Testis (tissue), 5 donors: ENCODE measurements at places on chromosomes 11 and 22. TPM values are rescaled to one million over a fixed set of nuclear protein-coding genes. Genes with fewer than 3 reads are reported as not detected.

PAMR1 gene
- 1.5 TPM for total RNA-seq

- no peaks in the 10 kb centered on the region for H3K27me3 ChIP-seq
- H3K36me3 ChIP-seq = no peaks in the 10 kb centered on the region
- no peak for DNase-seq
Measured at GRCh38 chr11:64089915-64090805, 54.4 kb downstream of the FLRT1 start.

- no peak overlapping the region for H3K4me3 ChIP-seq
- H3K4me1 ChIP-seq = no peaks in the 10 kb centered on the region
- no peak for DNase-seq
- H3K36me3 ChIP-seq = no peaks in the 10 kb centered on the region
Measured at GRCh38 chr22:28175730-28176492, 256.9 kb upstream of the PITPNB start.

DNA sequence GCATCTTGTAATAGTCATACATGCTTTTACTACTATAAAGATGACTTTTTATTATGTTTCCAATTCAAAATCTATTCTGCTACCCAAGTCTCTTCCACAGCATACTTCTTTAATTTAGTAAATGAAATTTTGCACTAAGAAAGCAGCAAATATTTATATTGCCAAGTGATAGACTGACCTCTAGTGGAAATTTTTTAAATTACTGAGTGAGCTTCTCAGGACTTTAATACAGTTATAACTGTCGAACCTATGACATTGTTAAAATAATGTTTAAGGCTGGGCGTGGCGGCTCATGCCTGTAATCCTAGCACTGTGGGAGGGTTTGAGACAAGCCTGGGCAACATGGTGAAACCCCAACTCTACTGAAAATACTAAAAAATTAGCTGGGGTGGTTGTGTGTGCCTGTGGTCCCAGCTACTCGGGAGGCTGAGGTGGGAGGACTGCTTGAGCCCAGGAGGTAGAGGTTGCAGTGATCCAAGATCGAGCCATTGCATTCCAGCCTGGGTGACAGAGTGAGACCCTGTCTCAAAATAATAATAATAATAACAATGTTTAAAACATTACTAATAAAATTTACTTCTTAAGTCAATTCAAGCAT is 27.3 kb downstream of the STK33 start:
- DNase-seq = no peak
- no peaks in the 10 kb centered on the region for H3K4me1 ChIP-seq
- no peak overlapping the region for H3K4me3 ChIP-seq
- H3K36me3 ChIP-seq = no peaks in the 10 kb centered on the region
- no peaks in the 10 kb centered on the region for H3K27me3 ChIP-seq

DNA sequence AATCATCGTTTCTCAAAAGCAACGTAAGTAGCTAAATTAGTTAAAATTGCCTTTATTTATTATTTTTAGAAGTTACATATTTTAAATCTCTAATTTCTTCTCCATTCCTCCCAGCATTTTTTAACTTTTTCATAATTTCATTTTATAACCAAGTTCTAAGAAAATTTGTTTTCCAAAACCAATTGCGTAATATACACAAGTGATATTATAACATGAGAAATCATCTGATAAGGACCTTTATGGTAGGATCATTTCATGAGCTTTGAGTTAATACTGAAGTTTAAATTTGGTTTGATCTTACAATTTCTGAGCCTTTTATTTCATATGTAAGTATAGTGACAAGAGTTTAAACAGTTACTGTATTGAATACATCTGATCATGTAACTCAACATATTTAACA is 27.7 kb upstream of the CARD18 start:
- no peak for DNase-seq
- no peaks in the 10 kb centered on the region for H3K4me1 ChIP-seq
- no peaks in the 10 kb centered on the region for H3K36me3 ChIP-seq

- peaks cover 7% of the 10 kb centered on the region for H3K4me1 ChIP-seq
- H3K36me3 ChIP-seq = no peaks in the 10 kb centered on the region
- no peak overlapping the region for H3K27ac ChIP-seq
- DNase-seq = no peak
Measured at GRCh38 chr22:43887391-43887790, 4.4 kb downstream of the PNPLA5 start.

DNA sequence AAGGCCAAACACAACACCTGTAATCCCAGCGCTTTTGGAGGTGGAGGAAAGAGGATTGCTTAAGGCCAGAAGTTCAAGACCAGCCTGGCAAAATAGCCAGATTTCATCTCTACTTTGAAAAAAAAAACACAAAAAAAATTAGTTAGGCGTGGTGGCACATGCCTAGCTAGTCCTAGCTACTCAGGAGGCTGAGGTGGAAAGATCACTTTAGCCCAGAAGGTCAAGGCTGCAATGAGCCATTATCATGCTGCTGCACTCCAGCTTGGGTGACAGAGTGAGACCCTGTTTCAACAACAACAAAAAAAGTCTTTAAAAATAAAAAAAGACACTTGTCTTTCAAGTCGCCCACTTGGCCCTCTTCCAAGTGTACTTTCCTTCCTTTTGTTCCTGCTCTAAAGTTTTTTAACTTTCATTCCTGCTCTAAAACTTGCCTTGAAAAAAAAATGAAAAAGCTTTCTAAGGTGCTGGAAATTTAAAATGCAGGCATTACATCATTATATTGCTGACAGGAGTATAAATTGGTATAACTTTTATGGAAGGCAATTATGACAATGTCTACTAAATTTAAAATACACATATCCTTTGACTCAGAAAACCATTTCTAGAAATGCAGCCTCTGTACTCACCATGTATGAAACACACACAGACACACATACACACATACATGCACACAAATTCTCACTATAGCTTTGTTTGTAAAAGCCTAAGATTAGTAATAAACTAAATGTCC is 12.7 kb downstream of the LIPT2 start:
- no peaks in the 10 kb centered on the region for H3K36me3 ChIP-seq
- H3K4me1 ChIP-seq = no peaks in the 10 kb centered on the region
- DNase-seq = no peak
- no peaks in the 10 kb centered on the region for H3K27me3 ChIP-seq
- no peak overlapping the region for H3K4me3 ChIP-seq

- peaks cover 4% of the 10 kb centered on the region for H3K4me1 ChIP-seq
- DNase-seq = no peak
- no peaks in the 10 kb centered on the region for H3K27me3 ChIP-seq
- H3K4me3 ChIP-seq = no peak overlapping the region
Measured at GRCh38 chr11:125139778-125140177, 24.8 kb upstream of the PKNOX2 start.

TBRG1 gene
- 35.7 TPM for total RNA-seq

VPREB1 gene
- total RNA-seq = not detected

GRCh38 chr22:34976474-34976873 is 89.5 kb upstream of the ISX start:
- DNase-seq = no peak
- H3K27me3 ChIP-seq = no peaks in the 10 kb centered on the region
- no peak overlapping the region for H3K4me3 ChIP-seq
- no peak overlapping the region for H3K27ac ChIP-seq

PRR33 gene
- total RNA-seq = not detected

CRYBB3 gene
- 0.63 TPM for total RNA-seq

- H3K4me1 ChIP-seq = no peaks in the 10 kb centered on the region
- no peaks in the 10 kb centered on the region for H3K27me3 ChIP-seq
- no peak for DNase-seq
- H3K4me3 ChIP-seq = no peak overlapping the region
- no peaks in the 10 kb centered on the region for H3K36me3 ChIP-seq
Measured at GRCh38 chr22:49419661-49420060, 408.0 kb downstream of the BRD1 start.

PGR gene
- 2.4 TPM for total RNA-seq
